ENCODE measurements at places on chromosomes 2 and 18.

DNA sequence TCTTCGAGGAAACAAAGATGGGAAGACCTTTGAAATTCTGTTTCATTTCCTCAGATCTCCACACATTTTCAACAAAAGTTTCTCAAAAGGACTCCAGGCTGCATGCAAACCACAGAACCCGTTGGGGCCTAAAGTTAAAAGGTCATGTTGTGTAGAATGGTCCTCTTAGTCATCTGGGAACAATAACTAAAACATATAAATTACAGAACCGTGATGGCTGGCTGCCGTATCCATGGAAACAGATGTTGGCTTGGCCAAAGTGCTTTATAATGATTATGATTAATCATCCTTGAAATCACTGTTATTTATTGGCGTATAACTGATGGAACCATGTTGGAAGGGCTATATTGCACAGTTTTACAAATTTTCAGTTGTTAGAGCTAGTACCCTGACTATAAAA is 182.8 kb upstream of the CRIM1 start:
- DNase-seq: no peak

DNA sequence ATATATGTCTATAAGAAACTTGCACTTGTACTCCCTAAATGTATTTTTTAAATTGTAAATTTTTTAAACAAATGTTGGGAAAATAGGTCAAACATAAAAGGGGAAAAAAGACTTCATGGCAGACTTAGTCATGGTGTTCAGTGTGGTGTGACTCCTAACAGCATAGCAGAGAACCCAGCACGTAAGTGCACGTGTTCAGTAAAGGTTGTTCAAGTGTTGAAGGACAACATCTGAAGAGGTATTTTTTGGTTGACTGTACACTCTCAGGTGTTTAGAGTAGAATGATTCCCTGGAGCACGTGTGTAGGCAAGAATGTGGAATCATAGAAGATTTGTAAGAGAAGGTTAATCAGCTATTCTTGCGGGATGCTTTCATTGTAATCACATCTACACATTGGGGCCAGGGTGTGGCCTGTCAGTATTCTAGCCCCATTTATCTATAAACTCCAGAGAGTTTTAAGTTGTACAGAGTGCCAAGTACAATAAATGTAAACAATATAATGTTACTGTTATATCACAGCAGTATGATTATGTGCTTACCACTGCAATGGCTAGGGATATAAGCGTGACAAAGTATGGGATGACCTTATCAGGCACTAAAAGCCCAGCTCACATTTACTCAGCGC is 106.8 kb downstream of the CRIM1 start:
- DNase-seq: no peak

- no peak for DNase-seq
Observed at GRCh38 chr2:234863043-234863934, 88.5 kb upstream of the SH3BP4 start.

GRCh38 chr2:235050980-235051351 is 99.1 kb downstream of the SH3BP4 start:
- no peak for DNase-seq

DNA sequence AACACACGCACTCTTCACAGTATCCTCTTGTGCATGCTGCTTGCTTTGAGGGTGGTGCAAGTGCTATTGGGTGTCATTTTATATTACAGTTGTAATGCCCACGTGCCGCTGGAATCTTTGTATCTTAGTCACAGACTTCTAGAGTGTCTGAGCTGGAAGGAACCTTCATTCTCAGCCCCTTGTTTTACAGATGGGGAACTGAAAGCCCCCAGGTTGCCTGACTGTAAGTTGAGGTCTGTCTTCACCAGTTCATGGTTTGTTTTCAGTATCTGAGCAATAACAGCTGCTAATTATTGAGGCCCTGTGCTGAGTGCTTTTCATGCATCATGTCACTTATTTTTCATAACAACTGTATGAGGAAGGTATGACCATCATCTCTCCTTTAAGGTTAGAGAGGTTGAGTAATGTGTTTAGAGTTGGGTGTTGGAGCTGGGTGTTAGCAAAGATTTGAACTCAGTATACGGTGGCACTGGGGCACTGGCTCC is 77.0 kb downstream of the PRKCE start:
- DNase-seq: no peak

DNA sequence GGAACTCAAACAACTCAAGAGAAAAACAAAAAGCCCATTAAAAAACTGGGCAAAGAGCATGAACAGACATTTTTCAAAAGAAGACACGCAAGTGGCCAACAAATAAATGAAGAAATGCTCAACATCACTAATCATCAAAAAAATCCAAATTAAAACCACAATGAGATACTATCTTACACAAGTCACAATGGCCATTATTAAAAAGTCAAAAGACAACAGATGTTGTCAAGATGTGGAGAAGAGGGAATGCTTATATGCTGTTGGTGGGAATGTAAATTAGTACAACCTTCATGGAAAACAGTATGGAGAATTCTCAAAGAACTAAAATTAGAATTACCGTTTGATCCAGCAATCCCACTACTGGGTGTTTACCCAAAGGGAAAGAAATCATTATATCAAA is 15.1 kb downstream of the LMAN1 start:
- no peak for DNase-seq

DNA sequence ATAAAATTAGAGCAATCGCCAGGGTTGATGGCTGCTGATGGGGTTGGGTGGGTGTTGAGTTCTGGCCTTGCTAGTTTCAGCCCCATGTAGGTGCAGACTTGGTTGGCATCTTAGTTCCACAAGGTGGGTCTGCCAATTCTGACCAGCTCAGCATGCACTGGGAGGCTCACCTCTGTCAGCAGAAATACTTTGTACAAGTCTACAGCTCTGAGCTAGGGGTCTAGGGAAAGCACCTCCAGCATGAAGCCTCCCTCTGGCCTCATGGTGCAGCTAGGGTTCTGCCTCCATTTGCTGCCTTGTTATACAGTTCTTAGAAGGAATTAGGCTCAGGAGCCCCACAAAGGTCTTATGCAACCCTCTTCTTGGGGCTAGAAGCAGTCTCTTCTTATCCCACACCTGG is 278.9 kb upstream of the HDAC4 start:
- no peak for DNase-seq

GRCh38 chr2:204065566-204065965 is 129.0 kb downstream of the ICOS start:
- no peak for DNase-seq

GRCh38 chr2:8441986-8442385 is 239.9 kb upstream of the ID2 start:
- no peak for DNase-seq

DNA sequence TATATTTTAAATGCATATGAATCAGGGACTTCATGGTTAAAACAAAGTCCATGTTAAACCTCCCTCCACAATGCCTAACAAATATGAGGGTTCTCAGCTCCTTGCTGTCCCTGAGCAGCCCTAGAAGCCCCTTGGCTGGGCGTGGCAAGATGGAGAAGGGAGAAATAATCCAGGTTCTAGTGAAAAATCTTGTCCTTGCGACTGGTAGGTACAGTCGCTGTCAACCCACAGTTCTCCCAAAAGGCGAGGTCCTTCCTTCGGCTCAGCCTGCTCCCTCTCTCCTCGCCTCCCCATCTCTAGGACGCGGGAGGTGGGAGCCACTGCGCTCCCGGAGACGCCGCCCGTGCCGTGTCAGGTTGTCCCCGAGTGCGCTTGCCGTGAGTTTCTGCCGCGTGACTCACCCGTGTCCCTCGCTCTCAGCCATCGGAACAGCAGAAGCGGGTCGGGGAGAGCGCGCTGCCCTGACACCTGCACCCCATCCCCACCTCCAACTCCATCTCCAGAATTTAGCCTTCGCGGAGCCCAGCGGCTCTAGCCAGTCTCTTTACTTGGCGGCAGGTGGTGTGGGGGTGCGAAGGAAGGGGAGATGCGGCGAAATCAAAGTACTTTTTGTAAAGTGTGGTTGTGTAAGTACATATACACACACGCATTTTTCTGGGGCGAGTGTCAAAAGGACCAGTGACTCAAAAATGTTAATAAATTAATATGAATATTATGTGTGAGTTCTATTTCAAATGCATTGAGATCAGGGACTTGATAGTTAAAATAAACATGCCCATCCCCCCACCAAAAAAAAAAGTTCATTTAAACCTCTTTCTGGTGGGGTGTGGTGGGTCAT is 65.1 kb upstream of the TMEM17 start:
- DNase-seq: no peak

DNA sequence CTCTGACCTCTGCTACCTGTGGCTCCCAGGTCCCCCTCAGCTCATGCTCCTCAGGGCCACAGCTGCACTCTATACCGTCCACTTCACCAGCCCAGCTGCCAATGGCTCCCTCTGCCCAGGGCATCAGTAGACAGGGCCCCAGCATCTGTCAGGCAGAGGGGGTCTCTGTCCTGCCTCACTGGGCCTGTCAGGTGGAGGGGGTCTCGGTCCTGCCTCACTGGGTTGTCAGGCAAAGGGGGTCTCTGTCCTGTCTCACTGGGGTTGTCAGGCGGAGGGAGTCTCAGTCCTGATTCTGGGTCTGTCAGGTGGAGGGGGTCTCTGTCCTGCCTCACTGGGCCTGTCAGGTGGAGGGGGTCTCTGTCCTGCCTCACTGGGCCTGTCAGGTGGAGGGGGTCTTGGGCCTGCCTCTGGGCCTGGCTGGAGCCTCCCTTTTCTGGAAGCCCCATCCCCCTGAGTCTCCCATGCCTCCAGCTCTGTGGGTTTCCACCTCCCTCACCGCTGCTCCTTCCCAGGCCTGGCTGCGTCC is 19.9 kb downstream of the SNORC start:
- no peak for DNase-seq

DNA sequence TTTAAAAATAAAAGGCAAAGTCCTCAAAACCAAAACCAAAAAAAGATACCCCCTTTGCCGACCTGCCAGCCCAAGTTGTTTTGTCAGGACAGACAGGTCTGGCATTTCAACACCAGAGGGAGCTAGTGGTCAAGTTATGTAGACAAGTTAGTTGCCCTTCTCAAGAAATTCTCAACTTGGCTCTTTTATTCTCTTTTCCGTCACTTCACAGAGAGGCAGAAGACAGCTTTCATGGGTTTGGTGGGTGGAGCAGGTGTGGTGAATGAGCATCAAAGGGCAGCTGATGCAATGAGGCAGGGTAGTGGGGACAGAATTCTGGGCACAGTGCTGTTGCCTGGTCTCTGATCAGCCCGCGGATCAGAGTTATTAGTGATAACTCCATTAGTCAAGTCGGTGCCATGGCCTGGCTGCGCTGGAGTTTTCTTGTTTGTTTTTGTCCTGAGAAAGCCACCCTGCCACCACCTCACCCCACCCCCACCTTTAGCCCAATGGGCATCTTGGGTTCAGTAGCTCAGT is 303.7 kb upstream of the EPAS1 start:
- peak; percentile 18 for DNase-seq

DNA sequence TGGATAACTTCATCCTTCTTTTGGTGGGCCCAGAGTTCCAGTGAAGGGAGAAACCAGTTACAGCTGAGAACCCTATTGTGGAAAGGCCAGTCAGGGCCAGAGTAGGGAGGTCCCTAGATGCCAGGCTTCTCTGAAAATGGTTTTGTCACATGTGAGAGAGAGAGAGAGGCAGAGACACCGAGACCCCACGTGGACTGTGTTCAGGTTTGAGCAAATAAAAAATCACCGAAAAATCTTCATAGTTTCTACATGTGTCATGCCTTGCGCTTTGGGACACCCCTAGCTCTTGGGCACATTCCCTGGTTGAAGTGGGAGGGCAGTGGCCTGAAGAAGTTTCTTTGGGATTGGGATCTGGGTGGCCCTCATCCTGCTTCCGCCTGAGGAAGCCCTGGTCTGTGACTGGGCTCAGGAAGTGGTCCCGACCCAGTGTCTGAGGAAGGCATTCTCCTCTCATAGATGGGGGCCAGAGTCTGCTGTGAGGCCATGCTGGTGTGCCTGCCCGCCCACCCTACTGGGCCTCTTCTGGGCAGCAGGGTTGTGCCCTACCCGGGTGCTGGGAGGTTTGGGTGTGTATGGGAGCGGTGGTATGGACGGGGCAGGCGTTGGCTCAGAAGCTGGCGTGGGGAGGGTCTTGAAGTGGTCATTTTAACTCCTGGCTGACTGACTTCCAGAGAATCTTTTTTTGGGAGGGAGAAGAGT is 16.1 kb downstream of the NCK2 start:
- no peak for DNase-seq

DNA sequence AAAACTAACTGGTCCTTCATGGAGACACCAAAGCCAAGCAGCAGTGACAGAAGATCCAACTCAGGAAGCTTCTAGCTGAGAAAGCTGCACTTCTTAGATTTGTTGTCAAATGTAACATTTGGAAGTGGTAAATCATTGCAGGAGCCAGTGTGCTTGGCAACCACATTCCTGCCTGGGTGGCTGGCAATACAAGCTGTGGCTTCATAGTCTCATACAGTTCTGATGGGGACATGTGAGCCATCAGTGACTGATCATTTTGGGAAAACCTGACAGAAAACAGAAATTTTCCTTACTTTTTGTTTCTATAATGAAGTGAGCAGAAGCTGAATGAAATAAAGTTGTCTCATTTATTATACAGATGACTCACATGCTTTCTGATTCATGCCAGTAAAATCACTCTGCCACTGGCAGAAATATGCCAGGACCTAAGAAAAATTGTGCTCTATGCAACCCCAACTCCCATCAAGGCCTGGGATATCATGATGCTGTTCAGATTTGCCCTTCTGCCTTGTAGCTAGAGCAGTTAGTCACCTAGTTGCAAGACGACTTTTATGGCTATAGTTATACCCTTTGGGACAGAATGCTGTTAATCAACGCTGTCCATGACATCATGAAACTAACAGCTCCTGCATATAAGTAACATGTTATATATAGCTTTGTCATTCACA is 508.1 kb downstream of the ADCYAP1 start:
- no peak for DNase-seq

- DNase-seq: no peak
Observed at GRCh38 chr18:9260388-9261380, 73.9 kb upstream of the TWSG1 start.

DNA sequence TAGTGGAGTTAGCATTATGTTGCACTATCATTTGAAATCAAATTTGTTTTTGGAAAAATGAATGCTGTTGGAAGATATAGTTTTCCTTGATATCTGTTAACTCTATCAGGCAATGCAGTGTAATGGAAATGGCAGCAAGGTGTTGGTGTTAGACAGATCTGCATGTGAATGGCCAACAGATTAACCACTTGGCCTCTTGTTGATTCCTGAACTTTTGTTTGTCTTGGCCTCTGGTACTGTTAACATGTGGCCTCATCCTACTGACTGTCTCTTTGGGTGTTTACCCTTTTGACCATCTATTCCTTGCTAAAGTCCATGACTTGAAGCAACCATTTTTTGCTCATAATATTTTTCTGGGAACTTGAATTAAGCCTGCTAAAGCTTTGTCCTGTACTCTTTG is 110.2 kb upstream of the CDH2 start:
- DNase-seq: no peak

GRCh38 chr2:168340931-168341330 is 93.5 kb upstream of the STK39 start:
- no peak for DNase-seq

GRCh38 chr2:234292205-234292961 is 204.5 kb downstream of the ARL4C start:
- DNase-seq: no peak

DNA sequence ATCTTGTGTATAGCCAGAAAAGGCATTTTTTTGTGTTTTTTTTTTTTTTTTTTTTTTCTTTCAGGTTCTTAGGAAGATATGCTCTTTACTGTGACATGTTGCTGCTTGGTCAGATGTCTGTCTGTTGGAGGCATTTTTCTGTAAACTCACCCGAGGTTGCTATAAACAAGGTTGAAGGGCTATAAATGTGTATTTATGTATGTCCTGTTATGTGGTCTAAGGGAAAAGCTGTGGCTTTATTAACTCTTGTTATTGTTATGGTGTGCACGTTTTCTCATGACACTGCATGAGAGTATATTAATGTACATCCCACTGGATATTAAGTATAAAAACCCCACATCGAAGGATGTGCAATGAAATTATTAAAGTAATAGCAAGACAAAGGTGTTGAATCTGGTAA is 102.0 kb downstream of the ZNF532 start:
- DNase-seq: no peak
